ENCODE measurements at places on chromosomes 2 and 18. TPM values are rescaled to one million over a fixed set of nuclear protein-coding genes. Genes with fewer than 3 reads are reported as not detected.

Gene C2orf80
- not detected for total RNA-seq

Gene ANKRD30BL
- total RNA-seq, result not detected

DNA sequence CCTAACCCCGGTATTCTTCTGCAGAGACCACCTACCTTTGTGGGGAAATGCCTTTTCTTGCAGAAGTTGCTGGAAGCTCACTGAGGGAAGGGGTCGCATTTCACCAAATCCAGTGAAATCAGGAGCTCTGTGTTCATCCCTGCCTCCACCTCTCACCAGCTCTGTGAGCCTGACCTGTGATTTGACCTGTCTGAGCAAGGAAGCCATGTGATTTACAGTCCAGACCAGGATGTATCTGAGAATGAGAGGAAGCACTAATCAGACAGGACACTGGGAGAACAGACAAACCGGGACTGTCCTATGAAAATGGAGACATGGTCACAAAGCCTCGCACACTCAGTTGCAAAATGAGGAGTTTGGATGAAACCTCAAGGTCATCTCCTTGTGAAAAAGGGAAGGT is 285.4 kb downstream of the BCL11A start:
- H3K4me3 ChIP-seq, result no peak overlapping the region
- DNase-seq, result no peak
- no peaks in the 10 kb centered on the region for H3K27me3 ChIP-seq

DNA sequence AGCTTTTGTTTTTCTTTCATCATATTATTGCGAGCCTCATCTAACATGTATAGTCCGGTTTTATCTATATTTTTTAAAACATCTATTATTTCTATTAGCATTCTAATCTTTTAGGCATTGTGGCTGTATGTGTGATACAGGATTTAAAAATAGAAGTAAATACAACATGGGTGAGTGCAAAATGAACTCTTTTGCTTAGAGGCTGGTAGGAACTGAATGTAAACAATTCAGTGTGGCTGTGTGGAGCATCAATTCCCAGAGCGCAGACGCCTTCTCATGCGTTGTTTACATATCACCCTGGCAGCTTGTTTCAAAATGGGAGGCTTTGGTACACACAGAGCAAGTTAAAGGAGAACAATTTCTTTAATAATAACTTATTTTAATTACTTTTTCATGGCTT is 836 bp downstream of the DTNA start:
- H3K27me3 ChIP-seq, result no peaks in the 10 kb centered on the region
- peak overlapping the region; percentile 62 for H3K27ac ChIP-seq
- peak overlapping the region; percentile 22 for H3K4me3 ChIP-seq
- H3K4me1 ChIP-seq, result peaks cover 35% of the 10 kb centered on the region
- no peak for DNase-seq
- H3K36me3 ChIP-seq, result no peaks in the 10 kb centered on the region

Data from thoracic aorta (tissue), 2 donors.